ENCODE measurements at places on chromosomes 11 and 22. TPM values are rescaled to one million over a fixed set of nuclear protein-coding genes. Genes with fewer than 3 reads are reported as not detected.

Gene DSCAML1
- total RNA-seq: not detected

Gene NRIP3
- total RNA-seq: not detected

Gene CHCHD10
- total RNA-seq: 220 TPM

Gene GRIA4
- not detected for total RNA-seq

GRCh38 chr11:13972944-13973343 lies 10.4 kb downstream of the SPON1 start:
- DNase-seq: no peak
- no peaks in the 10 kb centered on the region for H3K27me3 ChIP-seq
- H3K27ac ChIP-seq: no peak overlapping the region

DNA sequence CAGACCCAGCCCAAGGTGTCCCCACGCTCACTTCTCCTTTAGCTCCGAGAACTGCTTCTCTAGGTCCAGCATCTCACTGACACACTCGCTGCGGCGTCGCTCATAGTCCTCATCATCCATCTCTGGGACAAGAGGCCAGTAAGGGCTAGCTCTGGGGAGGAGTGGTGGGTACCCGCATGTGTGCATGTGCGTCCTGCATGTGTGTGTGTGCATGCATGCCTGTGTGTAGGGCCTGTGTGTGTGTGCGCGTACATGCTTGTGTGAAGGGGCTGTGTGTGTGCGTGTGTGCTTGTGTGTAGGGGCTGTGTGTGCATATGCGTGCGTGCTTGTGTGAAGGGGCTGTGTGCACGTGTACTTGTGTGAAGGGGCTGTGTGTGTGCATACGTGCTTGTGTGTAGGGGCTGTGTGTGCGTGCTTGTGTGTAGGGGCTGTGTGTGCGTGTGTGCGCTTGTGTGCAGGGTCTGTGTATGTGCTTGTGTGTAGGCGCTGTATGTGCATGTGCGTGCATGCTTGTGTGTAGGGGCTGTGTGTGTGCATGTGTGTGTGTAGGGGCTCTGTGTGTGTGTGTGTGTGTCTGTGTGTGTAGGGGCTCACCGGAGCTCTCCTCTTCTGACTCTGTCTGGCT lies 3.3 kb downstream of the BRMS1 start:
- no peaks in the 10 kb centered on the region for H3K36me3 ChIP-seq
- H3K27ac ChIP-seq: no peak overlapping the region
- peaks cover 43% of the 10 kb centered on the region for H3K4me1 ChIP-seq
- no peak for DNase-seq

GRCh38 chr11:64633555-64634159 lies 42.6 kb downstream of the SLC22A12 start:
- no peak overlapping the region for H3K4me3 ChIP-seq
- no peaks in the 10 kb centered on the region for H3K36me3 ChIP-seq
- no peak overlapping the region for H3K27ac ChIP-seq

DNA sequence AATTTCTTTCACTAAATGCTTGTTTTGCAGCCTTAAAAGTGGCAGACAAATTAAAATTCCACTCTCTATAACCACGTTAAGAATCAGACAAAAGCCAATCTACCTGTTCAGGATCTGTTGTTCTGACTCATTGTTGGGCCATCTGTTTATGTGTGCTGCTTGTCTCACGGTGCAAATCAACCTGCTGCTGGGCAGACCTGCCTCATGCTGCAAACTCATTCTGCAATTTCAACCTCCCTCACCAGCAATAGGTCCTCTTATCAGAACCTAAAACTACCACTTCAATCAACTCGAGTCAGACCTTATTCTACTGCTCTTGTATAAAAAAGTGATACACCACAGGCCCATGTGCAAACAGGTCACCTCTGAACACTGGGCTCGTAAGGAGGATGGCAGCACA lies 75.1 kb downstream of the LARGE2 start:
- no peaks in the 10 kb centered on the region for H3K27me3 ChIP-seq
- no peak overlapping the region for H3K4me3 ChIP-seq
- no peak for DNase-seq
- peak overlapping the region; percentile 65 for H3K27ac ChIP-seq

GRCh38 chr22:31431950-31432349 lies 32.5 kb downstream of the DRG1 start:
- H3K27ac ChIP-seq: no peak overlapping the region
- peaks cover 48% of the 10 kb centered on the region for H3K36me3 ChIP-seq
- DNase-seq: no peak
- no peaks in the 10 kb centered on the region for H3K27me3 ChIP-seq

DNA sequence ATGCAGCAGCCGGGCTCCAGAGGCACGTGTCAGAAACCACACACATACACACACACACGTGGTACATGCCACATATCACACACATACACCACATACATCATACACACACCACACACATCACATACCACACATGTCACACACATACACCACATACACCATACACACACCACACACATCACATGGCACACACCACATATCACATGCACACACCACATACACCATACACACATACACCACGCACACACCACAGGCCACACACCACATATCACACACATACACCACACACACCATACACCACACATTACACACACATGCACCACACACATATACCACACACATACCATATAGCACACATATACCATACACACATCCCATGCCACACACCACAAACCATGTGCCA lies 97.5 kb upstream of the PRR5 start:
- H3K4me1 ChIP-seq: no peaks in the 10 kb centered on the region
- H3K36me3 ChIP-seq: no peaks in the 10 kb centered on the region
- no peak overlapping the region for H3K4me3 ChIP-seq
- no peaks in the 10 kb centered on the region for H3K27me3 ChIP-seq
- no peak overlapping the region for H3K27ac ChIP-seq

DNA sequence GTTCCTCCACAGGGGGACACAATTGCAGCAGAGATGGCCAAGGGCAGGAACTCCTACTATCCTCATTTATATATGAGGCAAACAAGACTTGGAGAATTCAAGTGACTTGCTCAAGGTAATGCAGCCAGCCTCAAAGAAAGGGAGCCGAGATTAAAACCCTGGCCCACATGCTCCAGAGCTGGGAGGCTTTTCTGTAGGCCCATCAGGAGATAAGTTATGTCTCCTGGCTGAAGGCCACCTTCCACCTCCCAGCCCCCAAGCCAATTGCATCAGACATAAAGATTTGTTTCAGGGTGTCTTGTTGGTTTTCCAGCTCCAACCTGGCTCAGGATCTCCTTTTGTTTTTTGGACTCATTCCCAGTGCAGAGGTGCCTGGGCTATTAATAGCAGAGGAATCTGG lies 59.5 kb downstream of the SMIM38 start:
- no peak overlapping the region for H3K4me3 ChIP-seq
- no peak for DNase-seq
- H3K27ac ChIP-seq: no peak overlapping the region
